ENCODE measurements at places on chromosomes 5 and 9. TPM values are rescaled to one million over a fixed set of nuclear protein-coding genes. Genes with fewer than 3 reads are reported as not detected.

LCN2 gene
- total RNA-seq, result not detected

PCDHB11 gene
- total RNA-seq, result 0.13 TPM

PTGS1 gene
- 14.4 TPM for total RNA-seq

WDR38 gene
- 0.07 TPM for total RNA-seq

ASS1 gene
- 6.9 TPM for total RNA-seq

GPR150 gene
- 0.20 TPM for total RNA-seq

NLN gene
- total RNA-seq, result 73.0 TPM

DBH gene
- total RNA-seq, result not detected

KIF4B gene
- 0.13 TPM for total RNA-seq

LCN10 gene
- total RNA-seq, result not detected

All from pulmonary artery endothelial cell (primary cell).